Dermis microvascular lymphatic vessel endothelial cell (primary cell): ENCODE measurements at places on chromosomes 4 and X.

DNA sequence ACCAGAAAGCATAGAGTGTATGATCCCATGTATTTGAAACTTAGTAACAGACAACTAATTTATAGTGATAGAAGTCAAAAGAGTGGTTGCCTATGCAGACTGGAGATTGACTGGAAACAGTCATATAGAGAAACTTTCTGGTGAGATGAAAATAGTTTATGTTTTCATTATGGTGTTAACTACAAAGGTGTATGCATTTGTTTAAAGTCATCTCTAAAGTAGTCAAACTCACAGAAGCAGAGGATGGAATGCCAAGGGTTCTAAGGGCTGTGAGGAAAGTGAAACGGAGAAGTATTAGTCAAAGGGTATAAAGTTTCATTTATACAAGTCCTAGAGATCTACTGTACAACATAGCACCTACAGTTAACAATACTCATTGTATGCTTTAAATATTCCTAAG, 45.8 kb downstream of the ENOX2 start:
- DNase-seq, result no peak

DNA sequence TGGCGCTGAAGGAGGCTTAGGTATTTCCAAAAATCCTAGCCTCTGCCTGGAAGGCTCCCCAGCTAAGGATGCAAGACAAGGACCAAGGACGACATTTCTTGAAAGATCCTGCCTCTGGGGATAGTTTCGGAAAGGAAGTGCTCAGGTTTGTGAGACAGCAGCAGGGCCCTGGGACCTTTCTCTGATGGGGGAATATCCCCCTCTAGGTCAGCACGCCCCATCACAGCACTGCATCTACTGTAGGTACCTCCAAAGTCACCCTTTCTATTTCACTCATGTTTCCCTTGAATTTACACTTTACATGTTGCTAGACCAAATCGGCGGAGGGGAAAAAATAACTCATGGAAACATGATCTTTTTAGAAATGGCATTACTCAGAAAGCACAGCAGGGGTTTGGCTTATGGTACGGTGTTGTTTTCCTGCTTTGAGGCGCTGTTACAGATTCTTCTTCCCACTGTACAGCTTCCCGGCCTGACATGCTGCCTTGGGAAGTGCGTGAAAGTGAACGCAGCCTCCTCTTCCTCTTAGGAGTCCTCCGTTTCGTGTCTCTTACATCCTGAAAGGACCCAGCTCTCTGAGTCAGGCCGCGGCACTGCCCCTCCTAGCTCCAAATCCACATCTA, 77.2 kb upstream of the DHRSX start:
- no peak for DNase-seq

DNA sequence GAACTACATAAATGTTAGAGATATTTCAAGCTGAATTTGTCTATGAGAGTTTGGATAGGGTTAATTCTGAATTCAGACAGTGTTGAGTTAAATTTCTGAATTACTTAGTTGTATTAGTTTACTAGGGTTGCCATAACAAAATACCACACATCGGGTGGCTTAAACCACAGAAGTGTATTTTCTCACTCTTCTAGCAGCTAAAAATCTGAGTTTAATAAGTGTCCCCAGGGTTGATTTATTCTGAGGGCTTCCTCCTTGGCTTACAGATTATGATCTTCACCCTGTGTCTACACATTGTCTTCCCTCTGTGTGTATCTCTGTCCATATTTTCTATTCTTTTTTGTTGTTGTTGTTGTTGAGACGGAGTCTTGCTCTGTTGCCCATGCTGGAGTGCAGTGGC, 318.6 kb downstream of the PACRGL start:
- DNase-seq, result no peak

DNA sequence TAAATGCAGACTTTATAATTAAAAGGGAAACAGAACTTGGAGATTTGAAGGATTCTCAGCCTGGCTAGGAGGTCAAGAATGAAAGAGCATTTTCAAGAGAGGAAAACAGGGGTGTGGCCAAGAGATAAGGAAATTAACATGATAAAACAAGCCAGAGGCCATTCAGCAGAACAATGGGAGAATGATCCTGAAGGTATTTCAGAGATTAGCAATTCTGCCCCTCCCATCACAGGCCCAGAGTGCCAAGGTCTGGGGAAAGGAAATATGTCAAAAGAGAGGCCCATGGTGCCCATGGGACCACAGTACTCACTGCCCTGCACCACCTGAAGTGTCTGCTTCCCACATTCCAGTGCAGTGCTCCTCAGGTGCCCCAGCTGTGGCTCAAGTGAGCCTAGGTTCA, 188.5 kb upstream of the STS start:
- no peak for DNase-seq

DNA sequence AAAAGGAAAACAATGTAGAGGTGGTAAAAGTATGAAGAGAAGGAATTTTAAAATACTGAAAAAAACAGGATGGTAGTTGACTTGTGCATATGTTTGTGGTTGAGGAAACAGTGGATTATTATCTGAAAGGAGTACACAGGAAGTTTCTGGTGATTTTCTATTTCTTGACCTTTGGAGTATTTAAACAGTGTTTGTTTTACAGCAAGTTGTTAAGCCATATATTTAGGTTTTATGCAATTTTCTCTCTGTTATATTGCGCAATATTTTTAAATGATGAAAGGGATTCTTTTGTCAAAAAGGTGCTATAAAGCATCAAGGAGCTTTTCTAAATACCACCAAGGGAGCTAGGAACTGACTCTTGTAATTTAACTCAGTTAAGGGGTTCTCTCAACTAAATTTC, 343.1 kb upstream of the MAOA start:
- no peak for DNase-seq

- DNase-seq, result no peak
These were observed 143.9 kb downstream of the SCFD2 start for GRCh38 chr4:53221832-53222480.

DNA sequence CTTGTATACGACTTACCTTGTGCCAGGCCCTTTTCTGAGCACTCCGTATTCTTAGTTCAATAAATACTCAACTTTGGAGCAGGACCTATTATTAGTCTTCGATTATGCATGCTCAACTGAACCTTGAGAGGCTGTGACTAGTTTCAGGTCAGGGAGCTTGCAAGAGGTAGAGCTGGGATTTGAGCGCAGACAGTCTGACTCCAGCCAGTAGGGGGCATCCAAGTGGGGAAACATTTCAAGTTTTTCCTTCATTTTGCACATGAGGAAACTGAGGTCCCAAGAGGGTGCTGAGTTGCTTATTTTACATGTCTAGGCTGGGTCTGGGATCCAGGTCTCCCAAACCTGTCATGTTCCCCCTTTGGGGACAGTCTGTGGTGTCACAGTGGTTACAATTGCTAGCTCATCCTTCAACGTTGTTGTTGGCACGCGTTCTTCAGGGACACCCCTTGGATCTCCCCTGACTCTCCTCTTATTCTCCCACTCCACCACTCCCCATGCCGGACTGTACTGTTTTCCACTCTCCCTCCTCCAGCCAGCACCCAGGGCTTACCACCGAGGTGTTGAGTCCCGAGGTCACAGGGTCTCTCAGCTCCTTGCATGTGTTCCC, 6.7 kb upstream of the PRICKLE3 start:
- DNase-seq, result no peak

DNA sequence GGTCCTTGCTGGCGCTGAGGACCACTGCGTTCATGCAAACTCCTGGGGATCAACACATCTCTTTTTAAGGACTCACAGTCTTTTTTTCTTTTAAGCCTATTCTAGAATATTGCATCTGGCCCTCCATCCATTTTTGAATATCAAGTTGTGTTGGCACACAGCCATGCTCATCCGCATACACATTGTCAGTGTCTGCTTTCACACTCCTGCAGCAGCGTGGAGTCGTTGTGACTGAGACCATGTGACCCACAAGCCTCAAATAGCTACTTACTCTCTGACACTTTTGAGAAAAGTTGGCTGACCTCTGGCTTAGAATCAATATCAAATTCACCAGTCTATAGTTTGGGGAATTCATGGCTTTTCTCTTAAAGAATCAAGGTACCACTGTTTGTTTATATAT, 191.8 kb upstream of the S100G start:
- no peak for DNase-seq

GRCh38 chr4:151417766-151418376, 8.9 kb downstream of the FHIP1A start:
- peak; percentile 58 for DNase-seq

DNA sequence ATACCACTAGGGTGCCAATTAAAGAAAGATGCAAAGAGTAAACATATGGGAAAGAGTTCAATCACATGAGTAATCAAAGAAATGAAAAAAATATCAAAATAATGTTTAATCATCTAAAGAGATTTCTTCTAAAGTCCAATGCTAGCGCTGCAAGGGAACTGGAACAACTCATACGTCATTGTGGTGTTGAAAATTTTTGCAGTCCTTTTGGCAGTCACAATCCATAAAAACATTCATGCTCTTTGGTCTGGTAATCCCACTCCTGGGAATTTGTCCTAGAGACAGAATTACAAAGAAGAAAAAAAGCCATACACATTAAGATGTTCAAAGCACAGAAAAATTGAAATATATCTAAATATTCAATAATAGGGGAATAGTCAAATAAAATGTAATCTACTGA, 4.6 kb downstream of the P2RY4 start:
- no peak for DNase-seq

DNA sequence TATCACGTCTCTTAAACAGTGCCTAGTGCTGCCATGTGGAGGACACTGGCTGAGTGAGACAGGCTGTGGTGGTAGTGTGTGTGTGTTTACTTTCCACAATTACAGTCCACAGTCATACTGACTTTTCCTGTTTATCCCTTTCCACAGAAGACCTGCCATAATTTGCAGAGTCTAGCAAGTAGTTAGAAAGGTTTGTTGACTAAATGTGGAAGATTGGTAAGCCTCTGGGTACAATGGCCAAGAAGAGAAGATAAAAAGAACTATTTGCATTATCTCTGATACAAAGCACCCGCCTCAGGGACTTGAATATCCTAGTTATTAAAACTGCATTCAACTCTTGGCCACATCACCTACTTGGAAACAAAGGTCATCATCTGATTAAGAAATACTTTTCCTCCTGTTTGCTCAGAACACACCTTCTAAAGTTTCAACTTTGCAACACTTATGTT, 89.1 kb downstream of the FAM13A start:
- no peak for DNase-seq

GRCh38 chr4:180203349-180203748, 2039.9 kb upstream of the TENM3 start:
- no peak for DNase-seq

DNA sequence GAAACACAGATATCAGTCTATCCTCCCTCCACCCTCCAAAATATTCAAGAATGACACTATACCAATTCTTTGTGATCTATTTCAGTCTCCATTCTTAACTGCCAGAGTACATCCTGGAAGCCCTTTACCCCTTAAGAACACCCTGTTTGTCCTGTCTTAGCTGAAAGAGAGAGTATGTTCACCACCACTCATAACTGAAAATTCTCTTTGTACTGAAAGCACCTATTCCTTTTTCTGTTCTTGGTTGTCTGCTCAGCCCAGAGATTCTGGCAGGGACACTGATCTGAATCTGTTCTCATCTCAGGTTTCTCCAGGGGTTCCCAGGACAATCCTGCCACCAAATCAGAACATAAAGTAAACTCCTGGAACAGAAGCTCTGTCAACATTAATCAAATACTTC, 25.4 kb upstream of the EREG start:
- DNase-seq, result no peak

DNA sequence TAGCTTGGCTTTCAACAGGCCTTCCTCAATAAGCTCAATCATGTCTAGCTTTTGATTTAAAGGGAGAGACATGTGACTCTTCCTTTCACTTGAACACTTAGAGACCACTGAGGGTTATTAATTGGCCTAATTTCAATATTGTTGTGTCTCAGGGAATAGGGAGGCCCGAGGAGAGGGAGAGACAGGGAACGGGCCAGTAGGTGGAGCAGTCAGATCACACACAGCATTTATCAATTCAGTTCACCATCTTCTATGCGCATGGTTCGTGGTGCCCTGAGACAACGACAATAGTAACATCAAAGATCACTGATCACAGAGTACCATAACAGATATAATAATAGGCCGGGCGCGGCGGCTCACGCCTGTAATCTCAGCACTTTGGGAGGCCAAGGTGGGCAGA, 17.8 kb downstream of the ZNF81 start:
- peak; percentile 44 for DNase-seq

DNA sequence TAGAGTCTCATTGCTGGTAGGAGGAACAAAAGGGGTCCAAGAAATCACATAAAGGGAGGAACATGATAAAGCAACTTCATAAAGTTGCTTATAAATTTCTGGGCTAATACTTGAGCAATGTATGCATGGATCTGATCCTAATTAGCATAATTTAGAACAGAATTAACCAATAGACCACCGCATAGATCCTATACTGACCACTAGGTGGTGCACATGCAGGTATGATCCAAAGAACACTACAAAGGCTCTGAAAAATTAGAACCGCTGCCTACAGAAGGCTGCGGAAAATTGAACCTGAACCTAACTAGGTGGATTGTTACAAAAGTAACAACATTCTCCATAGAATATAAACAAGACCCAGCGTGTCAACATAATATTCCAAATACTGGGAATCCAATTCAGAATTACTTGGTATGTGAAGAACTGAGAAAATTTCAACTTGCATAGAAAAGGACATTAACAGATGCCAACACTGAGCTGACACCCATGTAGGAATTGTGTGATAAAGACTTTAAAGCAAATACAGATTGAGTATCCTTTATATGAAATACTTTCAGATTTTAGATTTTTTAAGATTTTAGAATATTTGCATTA, 23.3 kb downstream of the BRCC3 start:
- peak; percentile 39 for DNase-seq

GRCh38 chr4:76002176-76002575, 5.1 kb downstream of the CXCL9 start:
- peak; percentile 78 for DNase-seq

DNA sequence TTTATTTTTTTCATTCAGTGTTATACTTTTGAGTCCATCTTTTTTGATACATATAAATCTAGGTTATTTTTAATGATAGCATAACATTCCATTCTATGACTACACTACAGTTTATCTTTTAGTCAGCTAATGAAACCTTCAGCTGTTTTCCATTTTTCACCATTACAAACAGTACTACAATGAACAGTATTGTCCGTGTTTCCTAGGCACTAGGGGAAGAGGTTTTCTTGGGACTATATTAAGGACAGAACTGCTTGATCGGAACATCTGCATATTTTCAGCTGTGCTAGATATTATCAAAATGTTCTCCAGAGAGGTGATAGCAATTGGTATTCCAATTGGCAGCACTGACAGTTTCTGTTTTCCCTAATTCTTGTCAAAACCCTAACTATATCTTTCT, 44.3 kb upstream of the HCCS start:
- no peak for DNase-seq

DNA sequence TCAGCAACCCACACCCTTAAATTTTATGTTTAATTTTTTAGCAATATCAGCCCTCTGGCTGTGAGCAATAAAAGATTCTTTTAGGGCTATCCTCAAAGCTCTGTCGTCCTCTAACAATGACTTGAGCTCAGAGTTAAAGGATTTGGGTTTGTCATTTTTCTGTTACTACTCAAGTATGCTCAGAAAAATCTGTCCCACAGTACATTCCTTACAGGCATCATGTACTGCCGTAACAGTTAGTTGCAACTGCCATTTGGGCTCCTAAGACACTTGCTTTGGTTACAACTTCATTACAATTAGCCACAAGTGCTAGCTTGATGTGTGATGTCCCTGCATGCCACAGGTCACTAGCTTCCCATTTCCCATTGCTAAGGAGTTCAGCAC, 33.2 kb downstream of the COQ2 start:
- no peak for DNase-seq
